Choroid plexus epithelial cell (primary cell): ENCODE measurements at places on chromosomes 2 and 18.

GRCh38 chr2:119004602-119005001 is 62.6 kb downstream of the MARCO start:
- DNase-seq = no peak

DNA sequence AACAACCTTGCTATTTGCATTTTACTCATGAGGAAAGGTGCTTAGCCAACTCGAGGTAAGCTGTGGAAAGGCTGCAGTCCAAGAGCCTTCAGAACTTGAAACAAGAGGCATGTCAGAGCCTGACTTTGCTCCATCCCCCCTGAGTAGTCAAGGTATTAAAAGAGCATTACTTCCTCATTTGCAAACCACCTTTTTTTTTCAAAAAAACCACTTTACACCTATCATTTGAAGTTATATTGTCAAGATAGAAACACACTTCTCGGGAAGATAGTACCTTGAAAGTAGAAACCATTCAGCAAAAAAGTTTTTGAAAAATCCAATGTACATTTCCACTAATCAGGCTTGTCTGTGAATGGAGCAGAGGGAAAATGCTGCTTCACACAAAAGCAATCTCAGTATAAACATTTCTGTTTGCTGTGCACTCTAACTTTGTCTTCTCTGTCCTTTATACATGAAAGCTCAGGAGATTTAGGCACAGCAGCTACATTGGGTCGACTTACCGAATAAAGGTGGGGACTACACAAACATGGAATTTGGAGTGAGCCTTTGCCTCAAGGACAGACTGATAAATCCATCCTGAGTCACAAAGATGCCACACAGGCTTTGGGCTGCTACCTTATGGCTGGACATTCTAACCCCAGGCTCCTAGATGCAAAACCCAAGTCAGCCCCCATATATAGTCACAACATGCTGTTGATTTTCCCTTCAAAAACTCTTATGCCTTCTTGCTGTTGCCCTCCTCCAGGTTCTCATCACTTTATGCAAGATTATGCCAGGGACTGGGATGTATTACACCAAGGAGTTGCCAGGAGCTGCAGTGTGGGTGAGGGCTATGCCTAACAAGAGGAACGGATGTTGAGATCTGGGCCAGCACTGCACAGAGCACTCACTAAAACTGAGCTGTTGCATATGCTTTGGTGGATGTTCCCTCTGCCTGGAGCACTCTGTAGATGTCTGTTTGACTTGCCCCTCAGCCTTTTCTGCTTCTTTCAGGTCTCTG is 41.4 kb upstream of the EML4 start:
- no peak for DNase-seq

GRCh38 chr18:43786893-43787292 is 509.6 kb upstream of the SYT4 start:
- DNase-seq = no peak

DNA sequence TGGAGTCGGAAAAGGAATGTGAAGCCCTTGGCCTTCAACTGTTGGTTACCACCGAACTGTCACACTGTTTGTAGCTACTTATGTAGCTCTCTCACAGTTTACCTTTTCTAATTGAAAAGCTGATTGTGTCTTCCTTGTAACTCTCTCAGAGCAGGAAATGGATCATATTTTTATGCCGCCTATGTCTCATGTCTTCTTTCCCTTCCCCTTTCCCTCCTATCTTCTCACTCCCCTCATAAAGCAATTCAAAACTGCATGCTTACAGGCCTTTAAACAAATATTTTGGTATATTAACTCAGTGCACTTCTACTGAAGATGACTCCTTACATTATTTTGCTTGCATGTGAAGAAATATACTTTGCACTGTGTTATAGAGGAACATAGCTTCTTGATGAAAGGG is 6.0 kb downstream of the SLC39A10 start:
- no peak for DNase-seq

DNA sequence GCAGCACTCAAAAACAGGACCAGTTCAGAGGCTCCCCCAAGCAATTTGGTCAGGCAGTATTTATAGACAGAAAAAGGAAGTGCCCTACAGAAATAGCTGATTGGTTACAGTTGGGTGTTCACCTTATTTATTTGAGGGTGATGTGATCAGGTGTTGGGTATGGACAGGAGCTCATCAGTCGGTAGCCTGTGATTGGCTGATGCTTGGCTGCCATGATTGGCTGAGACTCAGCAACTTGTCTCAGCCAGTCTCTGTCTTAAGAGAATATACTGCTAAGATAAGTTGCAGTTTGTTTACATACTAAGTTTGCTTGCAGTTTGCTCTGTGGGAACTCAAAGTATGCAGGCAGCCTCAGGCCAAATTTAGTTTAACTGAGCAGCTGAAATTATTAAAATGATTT is 9.4 kb downstream of the ABCG8 start:
- DNase-seq = peak; percentile 17

DNA sequence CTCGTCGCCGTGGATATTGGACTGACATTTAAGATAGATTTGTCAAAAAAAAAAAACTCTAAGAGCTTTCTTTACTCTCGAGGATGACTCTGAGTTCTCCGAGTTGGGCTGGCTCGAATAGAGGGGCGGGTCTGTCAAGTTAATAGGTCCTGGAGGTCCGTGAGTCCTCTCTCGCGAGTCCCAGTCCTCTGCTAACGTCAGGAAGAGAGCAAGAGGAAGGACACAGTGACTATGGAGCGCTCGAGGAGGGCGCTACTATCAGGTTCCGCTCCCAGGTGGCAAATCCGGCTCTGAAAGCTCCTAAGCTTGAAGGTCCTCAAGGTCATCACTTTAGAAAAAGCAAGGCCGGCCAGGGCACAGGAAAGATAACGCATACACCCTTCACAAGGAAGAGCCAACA is 404 bp upstream of the AKAIN1 start:
- no peak for DNase-seq

DNA sequence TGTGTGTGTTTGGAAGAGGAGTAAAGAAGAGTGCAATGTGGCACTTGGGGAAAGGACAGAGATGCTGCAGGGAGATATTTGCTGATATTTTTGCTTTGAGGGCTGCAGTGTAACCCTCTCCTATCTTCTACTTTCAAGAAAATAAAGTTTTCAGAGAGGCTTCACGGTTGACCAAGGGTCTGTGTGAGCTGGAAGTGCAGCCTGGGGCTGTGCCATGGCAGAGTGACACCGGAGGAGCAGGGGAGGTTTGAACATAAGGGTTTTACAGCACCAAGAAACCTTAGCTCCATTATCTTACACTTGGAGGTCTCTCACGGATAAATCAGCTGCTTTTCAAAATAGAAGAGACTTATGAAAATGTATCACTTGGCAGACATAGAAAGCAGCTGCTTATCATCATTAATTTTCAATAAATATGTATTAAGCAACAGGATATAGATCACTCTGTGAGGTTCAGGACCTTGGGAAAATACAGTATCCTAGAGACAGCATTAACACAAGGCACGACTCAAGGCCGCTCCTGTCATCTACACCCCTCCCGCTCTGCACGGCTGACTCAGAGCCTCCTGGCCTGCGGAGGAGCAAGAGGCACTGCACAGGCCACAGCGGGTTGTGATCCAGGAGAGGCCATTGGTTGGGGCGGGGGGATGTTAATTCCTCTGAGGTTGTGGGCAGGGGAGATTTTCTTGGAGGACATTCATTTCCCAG is 127.8 kb downstream of the COPS8 start:
- DNase-seq = peak; percentile 94

- DNase-seq = no peak
Measured at GRCh38 chr2:39757156-39757555, 21.9 kb downstream of the THUMPD2 start.
